ENCODE measurements at places on chromosomes 5 and 9. TPM values are rescaled to one million over a fixed set of nuclear protein-coding genes. Genes with fewer than 3 reads are reported as not detected.

- H3K27ac ChIP-seq, result no peak overlapping the region
- DNase-seq, result no peak
- no peaks in the 10 kb centered on the region for H3K36me3 ChIP-seq
These were observed 482.0 kb downstream of the PSAT1 start for GRCh38 chr9:78778861-78779374.

The GPX8 gene
- 24.8 TPM for total RNA-seq

- H3K27ac ChIP-seq, result no peak overlapping the region
- H3K4me1 ChIP-seq, result no peaks in the 10 kb centered on the region
- no peak overlapping the region for H3K4me3 ChIP-seq
- DNase-seq, result no peak
These were observed 2.0 kb downstream of the CYFIP2 start for GRCh38 chr5:157267761-157268480.

GRCh38 chr5:143683459-143683858 lies 128.5 kb upstream of the HMHB1 start:
- DNase-seq, result peak; percentile 62
- no peak overlapping the region for H3K27ac ChIP-seq
- H3K4me3 ChIP-seq, result no peak overlapping the region
- H3K4me1 ChIP-seq, result no peaks in the 10 kb centered on the region
- H3K36me3 ChIP-seq, result no peaks in the 10 kb centered on the region
- H3K27me3 ChIP-seq, result no peaks in the 10 kb centered on the region

GRCh38 chr9:128340691-128341434 lies 536 bp downstream of the SLC27A4 start:
- H3K27ac ChIP-seq, result peak overlapping the region; percentile 70
- H3K4me1 ChIP-seq, result no peaks in the 10 kb centered on the region
- no peak for DNase-seq
- no peaks in the 10 kb centered on the region for H3K27me3 ChIP-seq
- peak overlapping the region; percentile 80 for H3K4me3 ChIP-seq

- H3K27ac ChIP-seq, result no peak overlapping the region
- no peaks in the 10 kb centered on the region for H3K4me1 ChIP-seq
- no peak for DNase-seq
- no peaks in the 10 kb centered on the region for H3K36me3 ChIP-seq
- H3K27me3 ChIP-seq, result no peaks in the 10 kb centered on the region
These were observed 288.8 kb downstream of the ARL15 start for GRCh38 chr5:54021431-54022164.

GRCh38 chr5:151825445-151825844 lies 53.7 kb downstream of the G3BP1 start:
- H3K27ac ChIP-seq, result no peak overlapping the region
- H3K27me3 ChIP-seq, result no peaks in the 10 kb centered on the region
- no peak overlapping the region for H3K4me3 ChIP-seq
- peak; percentile 38 for DNase-seq

The CYLC2 gene
- total RNA-seq, result not detected

GRCh38 chr5:133703935-133704334 lies 91.6 kb upstream of the FSTL4 start:
- H3K4me3 ChIP-seq, result no peak overlapping the region
- DNase-seq, result no peak
- H3K27ac ChIP-seq, result no peak overlapping the region
- no peaks in the 10 kb centered on the region for H3K36me3 ChIP-seq
- H3K4me1 ChIP-seq, result no peaks in the 10 kb centered on the region

- no peaks in the 10 kb centered on the region for H3K36me3 ChIP-seq
- no peak overlapping the region for H3K4me3 ChIP-seq
- H3K27ac ChIP-seq, result no peak overlapping the region
- DNase-seq, result no peak
These were observed 176.4 kb upstream of the ANKRD55 start for GRCh38 chr5:56409331-56410190.

The FOXD4L3 gene
- not detected for total RNA-seq

DNA sequence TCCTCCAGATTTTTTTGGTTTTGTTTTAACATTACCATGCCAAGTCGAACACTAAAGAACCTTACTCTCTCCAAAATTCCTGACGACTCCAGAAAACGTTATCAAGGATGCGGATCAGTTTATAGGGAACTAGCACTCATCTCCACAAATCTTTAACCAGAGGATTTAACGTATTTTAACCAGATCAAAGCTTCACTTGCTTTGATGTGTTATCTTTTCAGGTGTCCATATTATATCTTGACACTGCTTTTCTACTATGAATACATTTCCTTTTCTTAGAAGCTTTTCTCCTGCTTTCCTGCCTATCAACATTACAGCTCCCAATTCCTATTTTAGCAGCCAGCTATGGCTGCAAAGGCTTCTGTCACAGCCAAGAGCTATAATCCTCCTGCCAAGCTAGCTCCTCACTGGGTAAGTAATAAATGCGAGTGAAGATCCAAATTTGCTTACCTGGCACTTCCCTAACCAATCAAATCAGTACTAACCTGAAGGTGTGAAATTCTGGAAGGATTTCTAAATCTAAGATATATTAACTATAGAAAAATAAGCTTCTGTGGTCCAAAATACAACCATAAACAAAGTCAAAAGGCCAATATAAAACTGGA lies 60.2 kb downstream of the CDC14B start:
- no peaks in the 10 kb centered on the region for H3K27me3 ChIP-seq
- no peak overlapping the region for H3K27ac ChIP-seq
- peaks cover 20% of the 10 kb centered on the region for H3K4me1 ChIP-seq
- DNase-seq, result no peak
